ENCODE measurements at places on chromosomes 5 and 9.

- DNase-seq: no peak
These were observed 202.9 kb upstream of the IL12B start for GRCh38 chr5:159533197-159533596.

DNA sequence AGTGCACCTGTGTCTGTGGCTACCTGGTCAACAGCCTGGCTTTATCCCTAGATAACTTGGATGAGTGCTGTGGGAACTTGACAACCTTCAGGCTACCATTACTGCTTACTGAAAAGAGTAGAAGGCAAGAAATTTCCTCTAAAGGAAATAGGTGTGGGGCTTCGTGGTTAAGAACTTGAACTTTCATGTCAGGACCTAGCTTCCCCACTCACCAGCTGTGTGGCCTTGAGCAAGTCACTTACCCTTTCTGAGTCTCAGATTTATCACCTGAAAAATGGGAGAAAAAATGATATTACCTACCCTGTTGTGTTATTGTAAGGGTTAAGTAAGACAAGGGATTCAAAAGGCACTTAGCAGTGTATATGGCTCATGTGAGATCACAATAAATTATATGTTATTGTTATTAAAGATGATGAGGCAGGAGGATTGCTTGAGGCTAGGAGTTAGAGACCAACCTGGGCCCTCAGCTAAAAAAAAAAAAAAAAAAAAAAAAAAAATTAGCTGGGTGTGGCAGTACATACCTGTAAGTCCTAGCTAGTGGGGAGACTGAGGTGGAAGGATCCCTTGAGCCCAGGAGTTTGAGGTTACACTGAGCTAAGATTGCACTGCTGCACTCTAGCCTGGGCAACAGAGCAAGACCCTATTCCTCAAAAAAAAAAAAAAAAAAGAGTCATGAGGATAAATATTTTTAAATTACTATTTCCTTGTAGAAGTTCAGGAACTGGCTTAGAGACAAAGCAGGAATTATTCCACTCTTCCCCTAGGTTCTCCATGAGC is 97.0 kb upstream of the SPRY4 start:
- no peak for DNase-seq

DNA sequence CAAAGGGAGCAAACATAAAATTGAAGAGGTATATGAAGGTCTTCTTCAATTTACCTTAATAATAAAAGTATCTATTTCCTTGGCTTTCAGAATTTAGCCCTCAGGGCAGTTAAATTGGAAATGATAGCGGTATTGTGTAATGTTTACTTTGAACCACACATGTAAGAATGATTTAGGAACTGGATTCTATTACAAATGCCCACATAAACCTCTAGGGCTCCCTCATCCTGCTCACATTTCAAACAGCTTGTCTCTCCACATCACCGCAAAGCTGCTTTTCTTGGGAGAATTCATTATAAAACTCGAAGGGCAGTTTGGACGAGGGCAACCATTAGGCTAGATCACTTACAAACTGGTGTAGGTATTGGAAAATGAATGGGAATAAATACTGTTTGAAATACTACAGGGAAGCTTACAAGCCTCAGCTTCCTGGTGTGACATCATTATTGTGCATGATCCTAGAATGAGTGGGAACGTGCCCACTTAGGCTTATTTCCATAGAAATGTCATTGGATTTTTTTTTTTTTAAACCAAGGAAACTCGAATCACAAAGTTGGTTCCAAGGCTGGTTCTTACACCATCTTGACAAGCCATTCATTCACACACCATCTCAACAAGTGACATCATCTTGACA is 47.3 kb downstream of the MTRR start:
- DNase-seq: no peak

GRCh38 chr9:108105885-108106284 is 616.3 kb upstream of the KLF4 start:
- no peak for DNase-seq

- no peak for DNase-seq
These were observed 8.9 kb downstream of the FLT4 start for GRCh38 chr5:180640611-180640860.

DNA sequence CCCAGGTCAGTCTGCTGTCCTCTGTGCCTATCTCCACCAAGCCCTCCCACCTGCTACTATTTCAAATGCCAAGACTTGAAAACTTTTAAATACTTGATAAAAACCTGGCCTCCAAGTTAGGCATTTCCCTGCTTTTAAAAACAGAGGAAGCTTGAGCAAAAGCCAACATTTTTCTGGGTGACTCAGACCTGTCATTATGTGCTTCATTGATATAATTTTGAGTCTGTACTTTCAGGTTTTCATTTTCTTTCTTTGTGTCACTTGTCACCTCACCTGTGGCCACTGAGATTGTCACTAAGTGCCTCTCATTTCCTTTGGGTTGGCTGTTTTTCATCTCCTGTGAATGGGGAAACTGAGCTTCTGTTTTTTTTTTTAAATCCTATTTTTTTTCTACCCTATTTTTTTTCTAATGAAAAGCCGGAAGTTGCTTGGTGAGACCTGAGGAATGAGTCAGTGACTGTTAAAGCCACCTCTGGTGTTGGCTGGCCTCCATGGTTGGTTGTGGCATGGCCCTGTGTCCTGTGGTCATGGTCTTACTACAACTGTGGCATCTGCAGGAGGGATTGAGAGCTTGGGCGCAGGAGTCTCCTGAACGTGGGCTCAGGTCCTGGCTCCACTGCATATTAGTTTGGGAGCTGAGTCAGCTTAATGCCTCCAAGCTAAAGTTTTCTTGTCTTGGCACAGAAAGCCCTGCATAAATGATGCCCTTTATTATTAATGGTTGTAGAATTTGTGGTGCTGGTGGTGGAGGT is 56.7 kb downstream of the ARHGAP26 start:
- no peak for DNase-seq

DNA sequence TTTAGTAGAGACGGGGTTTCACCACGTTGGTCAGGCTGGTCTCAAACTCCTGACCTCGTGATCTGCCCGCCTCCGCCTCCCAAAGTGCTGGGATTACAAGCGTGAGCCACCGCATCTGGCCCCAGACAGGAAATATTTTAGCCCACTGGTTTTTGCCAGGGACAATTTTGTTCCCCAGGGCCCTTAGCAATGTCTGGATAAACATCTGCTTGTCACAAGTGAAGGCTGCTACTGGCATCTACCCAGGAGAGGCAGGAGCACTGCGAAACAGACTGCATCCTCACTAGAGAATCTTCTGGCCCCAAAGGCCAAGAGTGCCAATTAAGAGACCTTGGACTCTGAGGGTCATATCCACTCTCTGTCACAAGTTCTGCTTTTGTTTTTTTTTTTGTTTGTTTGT is 2.4 kb upstream of the TPRN start:
- no peak for DNase-seq

DNA sequence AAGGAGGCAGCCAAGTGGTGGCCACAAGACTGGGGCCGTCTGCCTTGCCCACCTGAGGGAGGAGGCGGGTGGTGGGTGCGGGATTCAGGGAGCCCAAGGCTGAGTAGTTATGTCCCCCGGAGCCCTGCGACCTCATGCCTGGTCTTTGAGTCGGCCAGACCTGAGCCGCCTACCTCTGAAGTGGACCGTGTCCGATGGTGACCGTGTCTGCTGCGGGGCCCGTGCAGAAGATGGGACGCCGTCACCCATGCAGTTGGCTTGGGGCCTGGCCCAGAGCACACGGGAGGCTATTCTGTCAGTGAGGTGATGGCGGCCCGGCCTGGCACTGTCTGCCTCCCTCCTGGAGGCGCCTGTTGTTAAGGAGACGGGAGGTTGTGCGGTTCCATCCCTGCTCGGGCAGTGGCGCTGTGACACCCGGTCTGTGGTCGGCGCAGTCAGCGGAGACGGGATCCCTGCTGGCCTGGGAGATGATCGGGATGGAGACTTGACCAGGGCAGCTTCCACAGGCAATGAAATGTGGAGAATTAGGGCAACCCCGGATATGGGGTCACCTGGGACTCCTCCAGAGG is 62.5 kb upstream of the FCN2 start:
- DNase-seq: no peak

GRCh38 chr5:177958696-177959095 is 37.3 kb downstream of the PROP1 start:
- DNase-seq: no peak

GRCh38 chr9:92713528-92713927 is 43.6 kb upstream of the IPPK start:
- no peak for DNase-seq

- DNase-seq: no peak
These were observed 1523.9 kb downstream of the MAT2B start for GRCh38 chr5:165029099-165029870.

DNA sequence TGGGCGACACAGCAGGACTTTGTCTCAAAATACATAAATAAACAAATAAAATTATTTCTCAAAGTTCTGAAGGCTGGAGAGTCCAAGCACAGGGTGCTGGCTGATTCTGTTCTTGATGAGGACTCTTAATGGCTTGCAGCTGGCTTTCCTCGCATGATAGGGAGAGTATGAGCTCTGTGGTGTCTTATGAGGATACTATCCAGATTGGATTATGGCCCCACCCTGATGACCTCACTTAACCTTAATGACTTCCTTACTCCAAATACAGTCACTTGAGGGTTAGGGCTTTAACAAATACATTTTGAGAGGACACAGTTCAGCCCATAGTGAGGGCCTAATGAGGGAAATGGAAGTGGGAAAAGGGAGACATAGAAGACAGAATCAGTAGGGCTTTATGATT is 87.7 kb downstream of the FOCAD start:
- DNase-seq: no peak

DNA sequence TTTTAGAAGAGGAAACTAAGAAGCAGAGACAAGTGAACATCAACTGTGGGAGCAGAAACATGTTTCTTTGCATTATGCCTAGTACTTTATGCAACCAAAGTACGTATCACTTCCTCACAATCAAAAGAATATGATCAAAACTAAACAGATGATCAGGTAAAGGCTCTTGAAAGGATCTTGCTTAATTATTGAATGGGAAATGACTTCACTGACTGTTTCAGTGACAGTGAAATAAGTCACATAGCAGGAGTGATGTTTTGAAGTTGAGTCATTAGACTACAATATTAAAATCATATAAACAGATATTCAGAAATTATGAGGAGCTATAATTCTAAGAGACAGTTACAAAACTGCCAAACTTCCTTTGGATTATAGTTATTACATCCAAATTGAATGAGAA is 527.3 kb downstream of the MTRR start:
- no peak for DNase-seq

DNA sequence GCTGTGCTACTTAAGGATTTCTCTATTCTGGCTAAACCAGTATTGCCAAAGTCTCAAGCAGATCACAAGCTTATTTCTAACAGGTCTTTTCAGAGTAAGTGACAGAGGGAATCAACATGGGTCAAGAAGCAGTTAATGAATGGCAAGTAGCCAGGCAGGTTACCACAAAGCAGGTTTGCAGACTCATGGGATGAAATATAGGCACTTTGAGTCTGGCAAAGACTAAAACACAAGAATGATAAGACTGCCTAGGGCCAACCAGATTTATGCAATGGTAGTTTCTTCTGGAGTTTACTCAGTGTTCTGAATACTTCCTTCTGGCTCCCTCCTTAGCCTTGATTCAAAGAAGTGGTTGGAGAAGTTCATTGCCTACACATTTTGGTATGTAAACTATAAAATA is 3.6 kb downstream of the HMGCS1 start:
- DNase-seq: no peak

GRCh38 chr5:113719549-113719948 is 206.1 kb downstream of the YTHDC2 start:
- DNase-seq: no peak

Data from cortex of kidney (tissue), 1 donor.